ENCODE measurements at places on chromosomes 13 and 19.

GRCh38 chr19:52542984-52543664 lies 15.7 kb downstream of the ZNF808 start:
- DNase-seq: no peak

GRCh38 chr13:80727321-80727975 lies 386.5 kb upstream of the SPRY2 start:
- no peak for DNase-seq

DNA sequence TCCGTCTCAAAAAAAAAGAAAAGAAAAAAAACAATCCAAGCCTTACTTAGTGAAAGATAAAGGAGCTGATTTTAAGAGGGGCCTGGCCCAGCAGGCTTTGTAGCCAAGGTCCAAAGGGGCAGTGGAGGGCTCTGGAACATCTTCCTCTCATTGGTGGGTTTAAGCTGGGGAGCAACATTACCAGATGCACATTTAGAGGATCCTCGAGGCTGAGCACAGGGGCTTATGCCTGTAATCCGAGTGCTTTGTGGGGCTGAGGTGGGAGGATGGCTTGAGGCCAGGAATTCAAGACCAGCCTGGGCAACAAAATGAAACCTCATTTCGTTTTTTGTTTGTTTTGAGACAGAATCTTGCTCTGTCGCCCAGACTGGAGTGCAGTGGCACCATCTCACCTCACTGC lies 8.0 kb upstream of the TMEM160 start:
- DNase-seq: no peak

- no peak for DNase-seq
These were observed 61.2 kb downstream of the ZAR1L start for GRCh38 chr13:32253911-32254399.

- no peak for DNase-seq
These were observed 1.8 kb downstream of the RPS19 start for GRCh38 chr19:41861846-41862245.

GRCh38 chr13:19634256-19634740 lies 839 bp downstream of the MPHOSPH8 start:
- DNase-seq: no peak

GRCh38 chr13:95557013-95557412 lies 4.5 kb downstream of the CLDN10 start:
- no peak for DNase-seq

DNA sequence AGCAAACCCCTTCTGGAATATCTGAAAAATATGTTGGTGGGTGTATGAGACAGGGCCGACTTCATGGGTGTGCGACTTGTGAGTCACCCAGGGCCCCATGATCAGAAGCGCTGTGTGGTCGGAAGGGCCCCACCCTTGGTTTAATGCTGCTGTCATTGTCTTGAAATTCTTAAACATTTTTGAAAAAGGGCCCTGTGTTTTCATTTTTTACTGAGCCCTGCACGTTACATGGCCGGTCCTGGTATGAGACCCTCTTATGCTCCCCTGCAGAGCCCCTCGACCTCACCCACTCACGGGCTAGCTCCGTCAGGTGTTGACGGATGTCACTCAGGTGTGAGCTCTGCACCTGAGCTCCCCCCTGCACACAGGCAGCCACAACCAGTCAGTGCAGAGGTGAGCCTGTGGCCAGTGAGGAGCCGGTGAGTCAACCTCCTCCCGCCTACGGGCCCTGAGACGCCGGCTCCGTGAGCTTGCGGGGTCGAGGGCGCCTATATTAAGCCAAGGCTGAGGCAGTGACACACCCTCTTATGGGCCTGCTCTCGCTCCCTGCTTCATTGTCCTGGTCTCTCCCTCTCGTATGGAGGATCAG lies 27.7 kb downstream of the GADD45B start:
- no peak for DNase-seq

Measured in GDM1 (cell line).